ENCODE measurements at places on chromosomes 11 and 22.

DNA sequence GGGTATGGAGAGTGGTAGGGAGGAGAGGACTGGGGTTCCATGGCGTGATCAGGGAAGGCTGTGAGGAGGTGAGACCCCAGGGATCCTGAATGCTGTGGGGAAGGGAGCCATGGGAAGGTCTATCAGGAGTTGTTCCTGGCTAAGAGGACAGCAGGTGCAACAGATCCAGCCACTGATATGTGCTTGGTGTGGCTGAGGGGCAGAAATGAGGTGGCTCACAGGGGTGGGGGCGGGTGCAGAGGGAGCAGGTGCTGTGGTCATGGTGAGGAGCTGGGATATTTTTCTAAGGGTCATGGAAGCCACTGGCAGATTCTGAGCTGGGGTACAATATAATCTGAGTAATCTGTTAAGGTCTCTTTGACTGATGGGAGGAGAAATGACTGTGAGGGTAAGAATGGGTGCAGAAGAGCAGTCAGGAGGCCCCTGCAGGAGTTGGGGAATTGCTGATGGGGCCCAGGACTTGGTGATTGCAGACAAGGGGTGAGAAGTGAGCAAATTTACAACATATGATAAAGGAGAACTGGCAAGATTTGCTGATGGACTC lies 31.3 kb upstream of the DMC1 start:
- DNase-seq, result no peak

- no peak for DNase-seq
Observed at GRCh38 chr11:45535033-45535432, 130.4 kb downstream of the CHST1 start.

DNA sequence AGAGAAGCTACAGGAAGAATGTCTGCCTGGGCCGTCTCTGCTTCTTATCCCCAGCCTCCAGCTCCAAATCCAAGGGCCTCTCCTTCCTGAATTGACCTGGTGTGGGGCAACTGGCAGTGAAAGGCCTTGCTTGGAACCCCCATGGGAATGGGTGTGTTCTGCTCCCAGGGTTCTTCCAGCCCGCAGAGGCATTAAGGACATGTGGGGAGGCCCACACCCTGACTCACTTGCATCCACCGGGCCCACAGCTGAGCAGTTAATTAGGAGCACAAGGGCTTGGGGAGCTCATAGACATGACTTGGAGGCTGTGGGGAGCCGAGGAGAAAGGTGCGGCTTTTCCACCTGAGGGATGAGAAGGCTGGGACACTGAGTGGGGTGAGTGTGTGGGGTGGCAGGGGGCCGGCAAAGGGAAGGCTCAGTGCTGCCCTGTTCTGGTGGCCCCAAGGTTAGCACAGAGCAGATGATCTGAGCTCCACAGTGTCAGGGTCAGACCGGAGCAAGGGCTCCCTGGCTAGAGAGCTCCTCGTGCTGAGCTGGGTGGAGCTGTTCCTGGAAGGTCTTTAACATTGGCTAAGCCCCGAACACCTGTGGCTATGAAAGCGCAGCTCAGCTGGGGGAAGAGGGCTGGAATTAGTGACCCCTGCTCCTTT lies 64.5 kb upstream of the NECTIN1 start:
- no peak for DNase-seq

- DNase-seq, result no peak
Observed at GRCh38 chr11:7609521-7609920, 63.8 kb downstream of the CYB5R2 start.

- DNase-seq, result no peak
Observed at GRCh38 chr11:94117871-94118270, 10.8 kb upstream of the PANX1 start.

DNA sequence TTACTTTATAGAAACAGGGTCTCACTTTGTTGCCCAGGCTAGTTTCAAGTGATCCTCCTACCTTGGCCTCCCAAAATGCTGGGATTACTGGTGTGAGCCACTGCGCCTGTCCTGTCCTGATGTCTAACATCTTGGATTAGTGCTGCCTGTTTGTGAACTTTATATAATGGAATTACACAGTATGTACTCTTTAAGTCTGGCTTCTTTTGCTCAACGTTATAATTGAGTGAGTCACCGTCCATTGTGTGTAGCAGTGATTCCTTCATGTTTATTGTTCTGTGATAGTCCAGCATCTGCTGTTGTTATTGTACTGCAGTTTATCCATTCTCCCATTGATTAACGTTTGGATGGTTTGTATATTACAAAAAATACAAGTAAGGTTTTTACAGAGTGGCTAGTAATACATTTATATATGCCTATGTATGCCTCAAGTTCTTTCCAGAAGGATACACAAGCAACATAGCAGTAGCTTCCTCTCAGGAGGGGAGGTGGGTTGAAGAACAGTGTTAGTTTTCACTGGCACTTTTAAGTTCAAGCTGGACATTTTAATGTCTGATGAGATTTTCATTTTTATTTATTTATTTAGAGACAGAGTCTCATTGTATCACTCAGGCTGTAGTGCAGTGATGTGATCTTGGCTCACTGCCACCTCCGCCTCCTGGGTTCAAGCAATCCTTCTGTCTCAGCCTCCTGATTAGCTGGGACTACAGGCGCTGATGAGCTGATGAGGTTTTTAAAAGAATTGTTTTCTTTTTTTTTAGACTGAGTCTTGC lies 25.2 kb upstream of the MICALL1 start:
- DNase-seq, result no peak

DNA sequence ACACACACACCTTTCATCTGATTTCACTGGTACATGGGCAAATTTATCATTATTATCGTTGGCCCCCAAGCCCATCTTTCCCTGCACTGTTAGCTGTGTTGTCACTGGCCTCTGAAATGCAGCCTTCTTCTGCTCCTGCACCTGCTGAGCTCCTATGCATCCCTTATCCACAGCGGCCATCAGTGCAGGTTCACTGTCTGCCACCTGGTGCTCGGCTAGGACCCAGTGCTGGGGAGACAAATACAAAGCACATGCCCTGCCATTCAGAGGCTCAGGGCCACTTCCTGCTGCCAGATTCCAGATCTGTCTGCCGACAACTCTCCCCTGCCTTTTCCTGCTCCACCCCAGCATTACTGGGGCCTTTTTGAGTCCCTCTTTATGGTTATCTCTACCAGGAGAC lies 1205.4 kb downstream of the TBC1D22A start:
- DNase-seq, result no peak

GRCh38 chr11:45157247-45158209 lies 11.1 kb downstream of the PRDM11 start:
- DNase-seq, result no peak

GRCh38 chr11:27228232-27228905 lies 134.6 kb downstream of the CCDC34 start:
- DNase-seq, result no peak

- peak; percentile 93 for DNase-seq
Observed at GRCh38 chr11:9565822-9566560, 7.5 kb upstream of the WEE1 start.

- DNase-seq, result no peak
Observed at GRCh38 chr11:1345737-1346513, 36.5 kb upstream of the TOLLIP start.

- DNase-seq, result no peak
Observed at GRCh38 chr11:73950869-73951710, at the start of gene DNAJB13. DNAJB13 (plus strand) TSS chr11:73951026; CDS start chr11:73951070, 44 bp downstream.

GRCh38 chr11:47160753-47161133 lies 15.9 kb downstream of the ARFGAP2 start:
- no peak for DNase-seq

DNA sequence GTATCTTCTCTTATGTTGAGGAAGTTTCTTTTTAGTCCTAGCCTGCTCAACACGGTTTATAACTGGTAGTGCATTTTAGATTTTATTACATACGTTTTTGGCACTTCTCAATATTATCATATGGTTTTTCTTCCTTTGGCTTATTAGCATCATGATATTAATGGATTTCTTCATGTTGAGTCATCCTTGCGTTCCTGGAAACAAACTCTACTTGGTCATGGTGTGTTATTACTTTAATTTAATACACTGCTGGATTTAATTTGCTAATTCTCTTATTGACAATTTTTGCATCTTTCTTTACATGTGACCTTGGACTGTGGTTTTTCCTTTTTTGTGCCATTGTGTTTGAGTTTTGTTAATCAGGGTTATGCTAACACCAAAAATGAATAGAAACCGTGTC lies 20.5 kb downstream of the IGF2 start:
- DNase-seq, result no peak

DNA sequence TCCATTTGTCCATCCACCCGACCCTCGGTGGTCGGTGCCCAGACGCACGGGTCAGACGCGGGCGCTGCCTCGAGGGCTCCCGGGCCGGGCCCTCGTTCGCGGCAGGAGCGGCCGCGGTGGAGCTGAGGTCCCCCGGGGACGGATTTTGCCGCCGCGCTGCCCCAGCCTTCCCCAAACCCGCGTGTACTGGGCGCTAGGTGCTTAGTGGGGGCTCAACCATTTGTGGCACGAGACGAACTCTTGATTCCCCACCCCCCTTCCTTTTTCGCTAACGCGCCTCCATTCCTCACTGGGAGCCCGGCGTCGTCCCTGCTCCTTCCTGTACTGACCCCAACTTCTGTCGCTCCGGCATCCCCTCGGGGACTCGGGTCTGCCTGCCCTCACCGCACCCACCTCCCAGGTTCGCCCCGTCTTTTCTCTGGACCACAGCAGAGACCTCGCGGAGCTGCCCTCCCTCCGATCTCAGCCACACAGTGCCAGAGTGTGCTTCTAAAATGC lies 789 bp upstream of the CBX7 start:
- DNase-seq, result peak; percentile 4

DNA sequence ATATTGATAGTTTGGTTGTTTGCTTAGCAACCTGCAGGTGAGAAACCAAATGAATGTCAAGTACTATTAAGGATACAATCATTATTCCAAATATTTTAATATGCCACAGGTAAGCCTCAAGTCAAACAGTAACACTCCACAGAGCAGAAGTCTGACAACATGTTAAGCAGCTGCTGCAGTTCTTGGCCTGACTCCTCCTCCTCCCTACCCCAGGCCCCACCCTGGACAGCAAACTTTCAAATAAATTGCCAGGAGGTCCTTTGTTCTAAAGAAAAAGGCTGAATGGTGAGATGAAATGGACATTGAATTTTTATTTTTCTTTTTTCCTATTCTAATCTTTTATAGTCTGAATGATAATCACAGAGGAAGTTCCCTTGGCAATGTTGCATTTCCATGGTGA lies 260.0 kb upstream of the POU2AF2 start:
- no peak for DNase-seq

DNA sequence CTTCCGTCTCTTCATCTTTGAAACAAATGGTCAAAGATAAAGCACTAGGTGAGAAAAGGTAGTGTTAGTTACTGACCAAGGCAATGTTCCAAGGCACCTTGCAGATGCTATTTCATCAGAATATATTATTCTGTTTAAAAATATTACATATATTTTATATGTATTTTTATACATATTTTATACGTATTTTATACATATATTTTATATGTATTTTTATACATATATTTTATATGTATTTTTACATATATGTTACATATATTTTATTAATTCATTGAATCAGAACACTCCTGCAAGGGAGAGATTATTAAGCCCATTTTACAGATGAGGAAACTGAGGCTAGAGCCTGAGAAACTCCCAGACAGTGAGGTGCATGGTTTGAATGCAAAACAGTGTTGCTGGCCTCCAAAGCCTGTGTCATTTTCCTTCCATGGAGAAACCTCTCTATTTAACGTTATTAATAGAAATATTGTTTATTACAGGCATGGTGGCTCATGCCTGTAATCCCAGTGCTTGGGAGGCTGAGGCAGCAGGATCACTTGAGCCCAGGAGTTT lies 120.6 kb upstream of the CD82 start:
- DNase-seq, result no peak

DNA sequence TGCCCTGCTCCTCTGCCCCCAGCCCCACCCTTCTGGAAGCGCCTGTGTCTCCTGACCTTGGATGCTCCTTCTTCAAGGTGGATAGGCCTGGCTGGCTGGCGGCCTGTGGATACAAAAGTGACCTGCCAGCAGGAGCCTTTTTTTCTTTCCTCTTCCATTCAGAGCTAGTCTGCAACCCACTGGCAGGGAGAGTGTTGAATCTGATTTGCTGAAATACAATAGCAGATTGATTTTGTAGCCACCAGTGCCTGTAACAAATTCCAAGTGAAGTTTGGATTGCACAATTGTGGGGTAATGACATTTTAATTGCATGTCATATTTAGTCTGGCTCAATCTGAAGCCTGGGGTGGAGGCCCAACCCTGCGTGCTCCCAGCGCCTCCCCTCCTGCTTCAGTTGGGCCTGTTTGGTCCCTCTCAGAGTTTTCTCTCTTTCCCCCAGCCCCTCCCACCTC lies 97.2 kb downstream of the GRIK4 start:
- peak; percentile 40 for DNase-seq

- no peak for DNase-seq
Observed at GRCh38 chr22:44049486-44050231, 25.6 kb downstream of the PARVB start.

DNA sequence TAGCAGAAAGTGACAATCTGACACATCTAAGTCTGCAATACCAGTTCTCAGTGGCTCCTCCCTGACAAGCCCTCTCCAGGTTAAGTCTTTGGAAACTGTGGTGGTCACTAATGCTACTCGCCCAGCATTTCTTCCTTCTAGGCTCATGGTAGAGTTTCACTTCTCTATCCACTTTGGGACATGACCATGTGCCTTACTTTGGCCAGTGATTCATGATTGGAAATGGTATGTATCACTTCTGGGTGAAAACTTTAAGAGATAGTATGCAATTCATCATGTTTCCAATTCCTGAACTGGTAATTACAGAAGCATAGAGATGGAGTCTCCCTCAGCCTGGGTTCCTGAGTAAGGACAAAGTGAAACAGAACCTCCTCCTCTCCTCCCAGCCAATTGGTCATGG lies 151.5 kb upstream of the LMO1 start:
- no peak for DNase-seq

DNA sequence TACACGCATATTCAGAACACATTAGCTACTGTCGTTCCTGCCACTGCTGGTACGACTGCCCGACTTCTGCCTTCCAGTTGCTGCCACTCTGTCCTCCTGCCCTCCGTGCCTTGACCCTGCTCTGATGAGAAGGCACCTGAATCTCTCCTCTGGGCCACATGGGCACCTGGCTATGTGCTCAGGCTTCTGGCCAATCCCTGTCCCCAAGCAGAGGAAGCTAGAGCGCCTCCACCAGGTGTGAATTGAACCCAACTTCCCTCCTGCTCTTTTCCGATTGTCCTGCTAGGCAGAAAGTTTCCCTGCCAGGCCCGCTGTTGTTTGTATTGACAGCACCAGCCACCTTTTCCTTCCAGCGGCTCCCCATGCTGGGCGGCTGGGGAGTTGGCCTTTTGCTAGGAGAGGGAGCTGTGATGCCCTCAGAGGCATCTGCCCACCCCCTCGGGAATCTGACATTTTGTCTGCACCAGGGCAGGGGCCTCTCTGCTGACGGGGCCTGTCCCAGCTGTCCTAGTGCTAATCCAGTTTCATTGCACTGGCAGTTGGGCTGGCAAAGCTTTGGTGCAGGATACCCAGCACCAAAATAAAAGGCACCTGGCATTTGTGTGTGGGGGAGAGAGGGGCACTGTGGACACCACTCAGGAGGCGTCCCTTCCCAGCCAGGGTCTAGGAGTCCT lies 118.0 kb downstream of the GRIK4 start:
- DNase-seq, result no peak

DNA sequence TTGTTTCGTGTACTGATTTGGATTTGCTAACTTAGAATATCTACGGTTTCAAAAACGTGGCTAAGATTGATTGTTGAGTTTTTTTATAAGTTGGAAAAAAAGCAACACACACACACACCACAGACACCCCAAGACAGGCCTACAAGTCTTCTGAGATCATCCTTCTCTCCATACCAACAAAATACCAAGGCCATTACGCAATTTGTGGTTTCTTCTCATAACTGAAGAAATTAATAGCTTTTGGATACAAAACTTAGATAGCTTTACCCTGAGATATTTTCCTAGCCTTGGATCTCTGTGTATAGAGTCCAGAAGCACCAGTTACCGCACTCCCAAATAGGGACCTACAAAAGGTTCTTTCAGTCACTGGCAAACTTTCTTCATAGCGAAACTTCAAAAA lies 113.6 kb downstream of the SIK3 start:
- DNase-seq, result no peak
